ENCODE measurements at places on chromosomes 16 and 17.

- DNase-seq, result no peak
Measured at GRCh38 chr16:25509456-25509855, 182.3 kb upstream of the HS3ST4 start.

GRCh38 chr16:77684181-77684526, 38.2 kb upstream of the NUDT7 start:
- DNase-seq, result no peak

DNA sequence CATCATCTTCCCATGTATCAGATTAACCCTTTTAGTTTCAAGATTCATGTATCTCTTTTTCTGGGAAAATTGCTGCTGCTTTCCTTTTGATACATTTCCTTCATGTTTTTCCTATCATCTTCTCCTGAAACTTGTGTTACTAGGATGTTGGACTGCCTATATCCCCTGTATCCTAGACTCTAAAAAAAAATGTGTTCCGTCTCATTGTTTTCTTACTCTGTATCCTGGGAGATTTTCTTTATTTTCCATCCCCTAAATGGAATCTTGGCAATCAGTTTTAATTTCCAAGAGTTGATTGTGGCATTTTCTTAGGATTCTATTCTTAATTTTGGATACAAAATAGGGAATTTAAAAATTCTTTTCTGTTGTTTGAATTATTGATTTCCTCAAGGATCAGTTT, 36.8 kb downstream of the MAP2K4 start:
- no peak for DNase-seq

- no peak for DNase-seq
Measured at GRCh38 chr16:4194661-4195060, 47.2 kb downstream of the SRL start.

GRCh38 chr17:57679356-57679755, 65.7 kb downstream of the CCDC182 start:
- no peak for DNase-seq

- DNase-seq, result no peak
Measured at GRCh38 chr17:63420868-63421680, 25.0 kb downstream of the CYB561 start.

DNA sequence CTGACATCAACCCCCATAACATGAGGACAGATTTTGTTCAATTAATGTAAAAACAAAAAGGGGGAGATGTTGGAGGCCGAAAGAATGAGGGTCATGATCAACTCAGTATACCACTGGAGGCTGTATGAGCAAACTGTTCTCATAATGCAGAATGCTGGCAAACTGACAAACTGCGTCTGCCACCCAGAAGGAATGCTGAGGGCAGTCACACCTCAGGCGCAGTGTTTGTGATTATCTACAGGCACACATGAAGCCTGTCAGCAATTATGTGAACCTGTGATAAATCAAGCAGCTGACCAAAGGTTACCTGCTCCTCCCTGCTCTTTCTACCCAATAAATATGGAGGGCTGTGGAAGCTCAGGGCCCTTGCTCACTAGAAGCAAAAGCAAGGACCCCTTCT, 27.3 kb downstream of the CD300LG start:
- no peak for DNase-seq

DNA sequence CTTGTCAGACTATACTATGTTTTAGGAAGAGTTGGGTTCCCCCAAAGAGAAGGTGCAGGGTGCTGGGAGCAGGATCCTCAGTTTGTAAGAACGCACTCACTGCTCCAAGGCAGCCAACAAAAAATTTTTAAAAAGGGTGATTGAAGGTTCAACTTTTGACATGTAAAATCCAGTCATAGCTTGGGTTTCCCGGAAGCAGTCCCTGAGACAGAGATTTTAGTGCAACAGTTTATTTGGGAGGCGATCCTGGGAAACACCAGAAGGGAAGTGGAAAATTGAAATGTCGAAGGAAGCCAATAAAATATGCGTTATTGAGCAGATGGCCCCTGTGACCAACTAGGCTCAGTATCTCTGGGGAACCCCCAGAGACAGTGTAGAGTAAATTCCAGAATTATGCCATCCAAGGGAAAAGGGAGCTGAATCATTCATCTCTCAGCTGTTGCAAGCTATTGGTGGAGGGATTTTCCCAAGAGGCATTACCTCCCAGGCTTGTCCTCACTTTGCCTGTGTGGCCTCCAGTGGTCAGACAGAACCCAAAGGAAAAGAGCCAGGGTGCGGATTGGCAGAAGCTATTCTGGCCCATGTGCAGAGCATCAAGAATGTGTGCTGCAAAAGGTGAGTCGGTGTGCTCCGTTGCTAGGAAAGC, 72.9 kb downstream of the HS3ST3B1 start:
- DNase-seq, result no peak

DNA sequence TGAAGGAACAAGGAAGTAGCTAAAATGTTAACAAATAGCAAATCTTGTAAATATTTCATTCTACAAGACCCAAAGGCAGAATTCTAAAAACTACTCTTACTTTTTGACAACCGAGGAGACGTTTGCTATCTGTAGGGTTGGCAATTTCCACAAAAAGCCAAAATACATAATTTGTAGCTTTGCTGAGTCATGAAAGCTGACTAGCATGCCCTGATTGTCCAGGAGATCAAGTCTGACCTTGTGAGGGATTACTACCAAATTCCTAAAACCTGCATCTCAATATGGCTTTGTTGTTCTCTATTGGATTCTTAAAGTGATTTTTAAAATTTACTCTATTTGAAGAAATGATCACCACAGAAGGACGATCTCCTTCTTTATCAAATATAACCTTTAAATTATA, 10.8 kb downstream of the DNAJA2 start:
- DNase-seq, result no peak

GRCh38 chr17:75516619-75517296, 430 bp downstream of the TSEN54 start:
- DNase-seq, result peak; percentile 57

- peak; percentile 74 for DNase-seq
Measured at GRCh38 chr17:76866774-76867577, 1.2 kb upstream of the MGAT5B start.

DNA sequence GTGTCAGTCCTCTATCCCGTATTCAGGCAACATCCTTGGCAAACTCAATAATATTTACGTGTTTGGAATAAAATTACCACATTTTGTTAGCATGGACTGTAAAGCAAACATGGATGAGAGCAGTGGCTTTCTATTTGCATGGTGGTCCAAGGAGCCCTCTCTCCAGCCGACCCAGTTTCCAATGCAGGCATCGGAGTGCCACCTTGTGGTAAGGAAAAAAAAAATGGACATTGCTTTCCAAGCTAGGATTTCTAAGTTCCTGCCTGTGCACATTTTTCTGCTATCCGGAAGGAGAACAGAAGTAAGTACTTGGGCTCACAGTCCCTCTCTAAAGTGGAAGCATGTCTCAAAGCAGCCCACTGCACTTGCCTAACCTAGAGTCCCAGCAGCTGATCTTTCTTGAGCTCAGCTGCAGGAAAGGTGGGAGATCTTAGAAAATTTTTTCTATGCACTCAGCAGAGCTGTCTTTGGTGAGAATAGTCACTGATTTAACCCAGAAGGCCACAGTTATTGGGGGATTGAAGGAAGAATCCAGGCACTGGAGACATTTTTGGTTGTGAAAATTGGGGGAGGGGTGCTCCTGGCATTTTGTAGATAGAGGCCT, 46.0 kb upstream of the ERCC4 start:
- DNase-seq, result peak; percentile 20
